ENCODE measurements at places on chromosomes 3 and 15.
A peak's percentile ranks its signal among the peaks of the same experiment; 100 is the strongest.

- DNase-seq = no peak
Measured at GRCh38 chr3:4512895-4513616, 19.9 kb downstream of the ITPR1 start.

- no peak for DNase-seq
Measured at GRCh38 chr3:52379610-52380009, 63.5 kb downstream of the DNAH1 start.

DNA sequence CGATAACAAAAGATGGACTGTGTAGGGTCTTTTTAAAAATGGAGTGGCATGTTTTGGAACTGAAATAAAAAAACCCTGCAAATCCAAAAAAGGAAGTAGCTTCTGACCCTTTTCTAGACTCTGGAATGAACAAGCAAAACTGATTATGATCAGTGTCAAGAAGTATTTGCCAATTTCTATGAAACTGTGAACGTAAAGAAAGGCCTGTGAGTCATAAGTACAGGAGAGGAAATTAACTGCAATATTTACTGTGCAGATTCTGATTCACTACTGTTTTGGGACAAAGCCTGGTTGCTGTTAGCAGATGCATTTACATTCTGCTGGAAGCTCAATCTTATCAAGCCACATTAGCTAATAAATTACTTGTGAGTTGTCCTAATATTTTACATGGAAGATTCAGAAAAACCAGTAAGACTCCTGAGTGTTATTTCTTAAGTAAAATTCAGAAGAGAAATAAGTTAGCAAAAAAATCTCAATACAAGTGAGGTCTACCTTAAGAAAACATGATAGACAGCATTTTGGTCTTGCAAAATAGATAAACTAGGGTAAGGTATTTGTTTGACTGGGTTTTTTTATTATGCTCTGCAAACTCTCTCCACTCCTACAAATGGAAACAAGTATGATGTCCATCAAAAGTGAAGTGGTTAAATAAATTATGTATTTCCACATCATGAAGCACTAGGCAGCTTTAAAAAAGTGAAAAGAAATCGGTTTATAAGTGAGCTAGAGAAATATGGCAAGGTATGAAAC is 90.2 kb upstream of the LMOD3 start:
- DNase-seq = peak; percentile 44

DNA sequence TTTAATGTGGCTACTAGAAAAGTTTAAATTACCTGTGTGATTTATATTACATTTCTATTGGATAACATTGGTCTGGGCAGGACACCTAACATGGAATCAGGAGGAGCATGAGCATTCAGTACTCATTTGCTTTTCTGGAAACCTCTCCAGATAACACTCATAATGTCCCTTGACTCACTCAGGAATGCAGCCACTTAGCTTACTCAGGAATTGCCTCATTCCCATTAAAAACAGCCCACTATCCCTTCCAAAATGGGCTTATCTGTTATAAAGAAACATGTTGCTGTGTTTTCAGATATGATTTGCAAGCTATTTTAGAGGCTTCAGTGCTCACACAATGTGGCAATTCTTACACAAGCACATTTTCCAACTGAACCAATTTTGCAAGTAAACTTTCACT is 17.1 kb downstream of the GBE1 start:
- DNase-seq = peak; percentile 90

DNA sequence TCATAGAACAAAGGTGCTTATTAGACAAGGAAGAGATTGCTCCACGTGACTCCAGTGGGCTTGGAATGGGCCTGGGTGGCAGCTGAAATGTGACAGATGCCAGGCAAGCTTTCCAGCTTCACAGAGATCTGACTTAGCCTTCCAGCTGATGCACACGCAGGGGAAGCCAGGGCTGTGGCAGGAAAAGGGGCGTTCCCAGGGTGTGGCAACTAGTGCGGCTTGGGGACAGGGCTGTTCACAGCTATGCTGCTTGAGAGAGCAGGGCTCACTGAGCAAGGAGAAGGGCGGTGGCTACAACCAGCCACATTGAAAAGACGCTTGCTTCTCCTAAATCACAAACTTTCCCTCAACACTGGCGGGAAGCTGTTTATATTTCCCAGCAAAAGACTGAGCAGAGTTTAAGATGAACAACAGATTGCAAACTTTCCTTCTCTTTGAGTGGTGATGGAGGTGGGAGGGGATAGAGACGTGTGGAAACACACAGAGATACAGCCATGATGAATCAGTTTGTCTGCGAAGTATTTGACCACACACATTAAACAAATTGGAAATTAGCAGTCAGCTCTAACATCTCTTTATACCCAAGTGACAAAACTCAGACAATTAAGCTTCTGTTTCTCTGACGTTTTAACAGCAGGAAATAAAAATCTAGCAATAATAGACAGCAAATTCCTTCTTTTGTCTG is 127.5 kb downstream of the BDH1 start:
- no peak for DNase-seq

DNA sequence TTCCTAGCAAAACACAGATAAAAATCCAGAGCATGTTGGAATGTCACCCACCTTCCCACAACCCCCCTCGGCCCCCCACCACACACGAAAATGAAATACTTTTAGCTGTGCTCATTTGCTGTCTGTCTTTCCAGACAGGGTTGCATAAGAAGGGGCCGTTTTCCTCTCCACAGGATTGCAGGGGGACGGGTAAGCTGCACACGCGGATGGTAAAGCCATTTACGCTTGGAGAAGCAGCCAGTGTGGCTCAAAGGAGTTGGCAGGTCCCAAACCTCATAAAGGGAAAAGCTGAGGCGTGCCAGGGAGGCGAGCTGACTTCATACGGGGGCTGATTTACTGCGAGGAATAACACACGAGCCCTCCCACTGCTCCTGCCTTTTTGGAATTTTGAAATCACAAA is 47.4 kb upstream of the ITGA11 start:
- peak; percentile 97 for DNase-seq

DNA sequence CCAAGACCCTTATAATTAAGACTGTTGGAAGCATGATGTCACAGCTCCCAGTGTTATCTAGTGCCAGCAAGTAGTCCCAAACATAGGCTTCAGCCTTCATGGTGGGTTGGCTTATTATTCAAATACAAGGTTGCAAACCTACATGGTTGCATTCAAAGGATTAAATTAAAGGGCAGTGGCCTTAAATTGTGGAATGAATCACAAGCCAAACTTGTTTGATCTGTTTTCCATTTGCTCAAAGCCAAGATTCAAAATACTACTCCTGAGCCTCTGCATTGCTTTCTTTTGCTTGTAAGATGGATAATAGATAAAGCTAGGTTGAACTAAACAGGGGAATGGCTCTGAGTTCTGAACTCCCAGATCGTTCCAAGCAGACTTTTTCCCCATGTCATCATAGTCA is 52.4 kb upstream of the GNB4 start:
- no peak for DNase-seq
